Right ventricle myocardium inferior (tissue), 1 donor: ENCODE measurements at places on chromosomes 2 and 18.

DNA sequence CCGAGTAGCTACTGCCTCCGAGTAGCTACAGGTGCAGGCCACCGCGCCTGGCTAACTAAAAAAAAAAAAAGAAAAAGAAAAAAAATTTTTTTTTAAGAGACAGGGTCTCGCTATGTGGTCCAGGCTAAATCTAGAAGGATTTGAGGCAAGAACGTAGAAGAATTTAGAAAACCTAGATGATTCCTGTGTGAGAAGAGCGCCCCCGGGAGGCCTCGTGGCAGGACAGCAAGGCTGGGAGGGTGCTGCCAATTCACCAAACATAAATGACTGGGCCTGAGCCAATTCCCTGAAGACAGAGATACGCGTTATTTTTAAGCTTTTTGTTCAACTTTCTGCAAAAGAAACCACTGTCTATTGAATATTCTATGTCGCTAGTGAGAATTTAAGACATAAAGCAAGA lies 90.1 kb upstream of the TGFA start:
- no peak for DNase-seq

DNA sequence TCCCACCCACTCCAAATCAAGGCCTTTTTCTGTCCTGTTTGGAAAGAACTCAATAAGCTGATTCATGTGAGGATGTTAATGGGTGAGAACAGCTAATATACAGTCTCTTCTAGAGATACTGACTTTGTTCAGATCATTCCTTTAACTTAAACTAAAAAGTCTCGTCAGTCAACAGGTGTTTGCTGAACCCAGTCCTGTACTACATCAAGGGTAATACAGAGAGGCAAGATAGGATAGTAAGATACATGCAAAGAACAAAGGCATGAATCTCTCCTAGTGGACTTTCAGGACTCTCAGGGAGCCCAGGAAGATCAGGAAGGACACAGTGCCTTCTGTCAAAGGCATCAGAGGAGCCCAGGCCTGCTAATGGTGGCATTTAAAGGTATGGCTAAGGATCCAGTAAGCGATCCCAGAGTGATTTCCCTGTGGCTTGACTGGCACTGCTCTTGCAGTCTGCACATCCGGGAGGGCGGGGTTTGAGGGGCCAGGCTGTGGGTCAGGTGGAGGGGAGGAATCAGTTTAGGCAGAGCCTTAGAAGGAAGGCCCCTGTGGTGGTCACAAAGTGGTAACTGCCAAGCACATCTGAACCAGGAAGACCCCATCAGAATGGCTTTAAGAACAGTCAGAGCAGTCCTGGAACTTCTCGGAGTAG lies 54.0 kb downstream of the EPAS1 start:
- no peak for DNase-seq

- no peak for DNase-seq
Measured at GRCh38 chr2:101107241-101107640, 43.9 kb downstream of the TBC1D8 start.

GRCh38 chr2:129504646-129505045 lies 474.8 kb upstream of the RAB6C start:
- no peak for DNase-seq

GRCh38 chr18:31497404-31497835 lies 557 bp upstream of the DSG2 start:
- peak; percentile 63 for DNase-seq

DNA sequence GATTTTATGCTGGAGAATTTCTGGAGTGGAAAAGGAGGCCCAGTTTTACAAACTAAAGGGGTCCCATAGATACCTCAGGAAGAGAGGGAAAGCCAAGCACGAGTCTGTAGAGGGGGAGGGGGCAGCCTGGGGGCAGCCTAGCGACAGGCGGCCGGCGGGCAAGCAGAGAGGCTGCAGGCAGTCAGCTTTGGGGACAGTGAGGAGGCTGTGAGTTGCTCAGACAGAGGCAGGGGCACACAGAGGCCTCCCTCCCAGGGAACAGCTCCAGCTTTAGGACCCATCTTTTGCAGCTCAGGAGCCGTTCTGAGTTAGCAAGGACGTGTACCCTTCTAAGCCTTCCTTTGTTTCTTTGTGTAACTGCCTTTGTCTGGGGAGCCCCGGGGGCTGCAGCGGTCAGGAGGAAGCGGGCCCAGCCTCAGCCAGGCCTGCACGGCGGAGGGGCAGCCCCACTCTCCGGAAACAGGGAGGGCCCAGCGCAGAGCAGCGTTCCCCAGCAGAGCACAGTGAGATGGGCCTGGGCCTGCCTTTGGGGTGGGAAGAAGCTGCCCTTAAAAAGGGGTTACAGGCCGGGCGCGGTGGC lies 41.1 kb upstream of the RALBP1 start:
- DNase-seq, result no peak

DNA sequence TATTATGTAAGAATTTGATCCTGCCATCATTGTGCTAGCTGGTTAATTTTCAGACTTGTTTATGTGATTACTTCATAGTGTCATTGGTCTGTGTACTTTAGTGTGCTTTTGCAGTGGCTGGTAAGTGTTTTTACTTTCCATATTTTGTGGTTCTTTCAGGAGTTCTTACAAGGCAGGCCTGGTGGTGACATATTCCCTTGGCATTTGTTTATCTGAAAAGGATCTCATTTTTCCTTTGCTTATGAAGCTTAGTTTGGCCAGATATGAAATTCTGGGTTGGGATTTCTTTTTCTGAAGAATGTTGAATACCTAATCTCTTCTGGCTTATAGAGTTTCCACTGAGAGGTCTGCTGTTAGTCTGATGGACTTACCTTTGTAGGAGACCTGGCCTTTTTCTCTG lies 72.8 kb upstream of the MC4R start:
- no peak for DNase-seq

DNA sequence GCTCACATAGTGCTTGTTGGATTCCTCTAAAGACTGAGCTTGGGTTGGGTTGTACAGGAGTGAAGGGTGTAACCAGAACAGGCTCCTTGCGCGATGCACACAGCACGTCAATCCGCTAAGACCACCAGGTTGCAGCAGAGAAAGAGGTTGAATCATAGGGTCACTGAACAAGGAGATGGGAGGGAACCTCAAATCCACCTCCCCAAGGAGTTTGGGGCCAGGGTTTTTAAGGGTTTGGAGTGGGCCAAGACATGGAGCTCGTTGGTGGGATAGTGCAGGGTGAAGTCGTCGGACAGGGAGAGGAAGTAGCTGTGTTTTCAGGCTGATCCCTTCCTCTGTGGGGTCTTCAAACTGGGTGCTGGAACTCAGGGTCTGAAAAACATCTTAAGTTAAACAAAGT lies 20.8 kb upstream of the MTCL1 start:
- DNase-seq, result no peak

DNA sequence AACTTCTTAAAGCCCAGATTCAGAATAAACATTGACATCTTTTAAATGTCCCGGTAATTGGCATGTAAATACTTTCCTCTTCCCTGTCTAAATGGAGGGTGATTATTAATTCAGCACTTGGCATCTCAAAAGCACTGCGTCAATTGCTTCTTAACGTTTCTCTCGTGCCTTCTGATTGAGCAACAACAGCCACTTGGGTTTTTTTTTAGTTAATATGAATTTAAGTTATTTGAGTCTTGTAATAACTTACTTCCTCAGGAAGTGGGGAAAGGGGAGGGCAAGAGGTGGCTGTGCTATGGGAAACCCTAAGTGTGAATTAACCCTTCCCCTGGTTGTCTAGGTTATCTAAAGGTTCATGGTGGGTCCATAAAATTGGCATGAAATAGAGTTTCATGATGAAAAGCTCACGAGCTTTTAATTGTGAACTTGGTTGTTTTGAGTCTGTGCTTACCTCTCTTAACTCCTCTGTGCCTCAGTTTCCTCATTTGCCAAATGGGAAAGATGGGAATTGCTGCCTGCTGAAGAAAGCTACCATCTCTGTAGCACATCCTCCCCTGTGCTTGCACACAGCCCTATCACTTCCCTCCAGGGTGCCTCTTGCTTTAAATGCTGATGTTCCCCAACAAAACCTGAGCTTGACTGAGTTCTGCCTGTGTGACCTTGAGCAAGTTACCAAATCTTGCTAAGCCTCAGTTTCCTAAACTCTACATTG lies 126.3 kb upstream of the BCL2L11 start:
- DNase-seq, result no peak

DNA sequence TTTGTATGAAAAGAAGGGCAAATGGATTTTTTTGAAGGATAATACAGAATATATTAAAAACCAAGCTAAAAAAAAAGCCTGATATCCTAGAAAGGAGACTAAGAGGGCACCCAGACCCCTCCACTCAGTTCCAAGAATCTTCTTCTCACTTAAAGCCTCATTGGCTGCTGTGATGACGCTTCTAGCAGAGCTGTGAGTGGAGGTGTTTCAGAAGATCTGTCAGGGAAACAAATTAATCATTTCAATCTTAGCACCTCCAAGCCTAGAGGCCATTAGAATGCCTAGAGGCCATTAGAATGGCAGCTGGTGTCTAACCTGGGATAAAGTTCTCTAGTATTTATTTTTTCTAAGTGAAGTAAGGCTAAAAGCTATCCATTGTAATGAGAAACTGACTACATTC lies 164.2 kb upstream of the TMEM200C start:
- DNase-seq, result no peak

- no peak for DNase-seq
Measured at GRCh38 chr2:14616342-14616741, 16.2 kb upstream of the LRATD1 start.

DNA sequence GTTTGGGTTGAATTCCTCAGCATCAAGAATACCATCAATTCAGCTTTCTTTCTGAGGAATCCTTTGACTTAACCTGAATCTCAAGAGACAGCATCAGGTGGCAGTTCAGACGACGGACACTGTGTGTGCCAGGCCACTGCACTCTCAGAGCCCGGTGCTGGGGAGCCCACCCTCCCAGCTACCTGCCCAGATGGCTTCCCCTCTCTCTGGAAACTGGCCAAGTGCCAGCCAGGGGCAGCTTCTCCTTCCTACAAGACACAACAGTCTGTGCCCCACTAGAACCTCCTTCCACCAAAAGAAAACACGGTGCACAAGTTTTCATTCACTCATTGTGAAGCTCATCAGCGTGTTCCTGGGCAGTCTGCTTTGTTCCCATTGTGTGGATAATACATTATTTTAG lies 28.5 kb downstream of the MAL start:
- peak; percentile 31 for DNase-seq

DNA sequence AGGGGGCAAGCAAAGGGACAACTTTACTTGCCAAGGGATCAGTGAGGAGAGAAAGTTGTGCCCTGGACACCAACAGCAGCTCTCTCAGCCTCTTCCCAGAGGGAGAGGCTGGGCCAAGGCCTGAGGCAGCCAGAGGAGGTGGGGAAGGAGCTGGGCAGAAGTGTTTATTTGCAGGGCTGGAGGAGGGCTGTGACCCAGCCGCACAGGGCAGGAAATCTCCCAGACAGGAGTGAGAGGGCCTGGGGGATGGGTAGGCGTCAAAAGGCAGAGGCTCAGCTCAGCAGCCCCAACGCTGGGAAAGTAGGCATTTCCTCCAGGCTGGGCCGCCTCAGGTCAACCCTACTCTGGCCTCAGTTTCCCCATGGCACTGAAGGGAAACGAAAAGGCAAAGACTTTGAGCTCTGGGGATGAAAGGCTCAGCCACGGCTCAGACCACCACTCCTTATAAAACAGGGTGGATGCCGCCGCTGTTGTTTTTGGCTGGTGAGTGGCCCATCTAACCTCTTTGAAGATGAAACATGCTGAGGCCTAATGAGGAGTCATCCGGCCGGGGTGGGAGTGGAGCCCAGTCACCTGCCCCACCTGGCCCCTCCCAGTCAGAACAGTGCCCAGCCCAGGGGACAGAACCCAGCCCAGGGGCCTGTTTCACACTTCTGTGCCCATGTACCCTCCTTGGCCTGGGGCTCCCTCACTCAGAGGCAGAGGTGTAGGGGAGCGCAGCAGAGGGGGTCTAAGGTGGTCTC lies 21.9 kb upstream of the SEMA4C start:
- DNase-seq, result no peak

- DNase-seq, result no peak
Measured at GRCh38 chr2:167388497-167388896, 500.2 kb downstream of the XIRP2 start.

- no peak for DNase-seq
Measured at GRCh38 chr2:208101716-208102631, 22.4 kb downstream of the CRYGD start.

GRCh38 chr2:71554706-71555056 lies 101.3 kb downstream of the DYSF start:
- DNase-seq, result no peak

DNA sequence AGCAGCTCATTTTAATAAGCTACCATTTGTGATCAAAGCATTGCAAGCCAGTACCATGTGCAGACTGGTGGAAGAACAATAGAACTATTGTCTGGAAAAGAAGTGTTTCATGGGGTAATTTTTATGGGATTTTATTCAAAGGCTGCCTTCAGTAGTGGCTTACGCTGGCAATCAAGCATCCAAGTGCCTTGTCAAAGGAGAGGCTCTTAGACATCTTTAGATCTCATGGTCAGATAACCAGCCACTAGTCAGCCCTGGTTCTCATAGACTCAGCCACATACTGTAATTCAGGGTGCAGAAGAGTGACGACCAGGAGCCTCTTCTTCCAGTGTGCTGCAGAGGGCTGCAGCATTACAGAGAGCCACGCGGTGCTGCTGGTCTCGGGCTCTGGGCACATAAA lies 98.5 kb upstream of the NOSTRIN start:
- DNase-seq, result no peak

GRCh38 chr2:223050188-223050587 lies 1.8 kb upstream of the KCNE4 start:
- DNase-seq, result no peak

- DNase-seq, result no peak
Measured at GRCh38 chr2:189553504-189554088, 27.0 kb downstream of the SLC40A1 start.

- no peak for DNase-seq
Measured at GRCh38 chr2:149885468-149885867, 297.9 kb upstream of the MMADHC start.

DNA sequence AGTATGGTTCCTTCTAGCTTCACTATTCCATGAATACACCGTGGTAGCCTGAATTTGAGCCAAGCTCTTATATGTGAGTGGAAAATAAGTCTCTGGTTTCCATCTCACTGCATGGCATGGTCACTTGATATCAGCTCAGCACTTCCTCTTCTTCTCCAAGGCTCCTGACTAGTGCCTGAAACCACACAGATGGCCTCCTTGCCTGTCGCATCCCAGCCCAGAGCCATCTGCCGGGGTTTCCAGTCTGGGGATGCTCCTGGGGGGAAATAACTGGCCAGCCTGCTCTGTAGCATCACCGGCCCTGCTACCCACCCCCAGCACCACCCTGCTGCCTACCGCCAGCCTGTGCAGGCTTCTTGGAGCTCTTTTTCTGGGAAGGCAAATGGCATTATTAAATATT lies 7.7 kb upstream of the MARCHF4 start:
- DNase-seq, result no peak

GRCh38 chr2:85019121-85019520 lies 48.2 kb downstream of the KCMF1 start:
- no peak for DNase-seq

GRCh38 chr2:137210039-137210438 lies 444.7 kb downstream of the THSD7B start:
- DNase-seq, result no peak

- no peak for DNase-seq
Measured at GRCh38 chr2:30627151-30627550, 180.1 kb downstream of the CAPN13 start.

GRCh38 chr18:8140841-8141501 lies 468.3 kb upstream of the RAB12 start:
- no peak for DNase-seq
